Vagina (tissue), 2 donors: ENCODE measurements at places on chromosomes 5 and 9. TPM values are rescaled to one million over a fixed set of nuclear protein-coding genes. Genes with fewer than 3 reads are reported as not detected.

DNA sequence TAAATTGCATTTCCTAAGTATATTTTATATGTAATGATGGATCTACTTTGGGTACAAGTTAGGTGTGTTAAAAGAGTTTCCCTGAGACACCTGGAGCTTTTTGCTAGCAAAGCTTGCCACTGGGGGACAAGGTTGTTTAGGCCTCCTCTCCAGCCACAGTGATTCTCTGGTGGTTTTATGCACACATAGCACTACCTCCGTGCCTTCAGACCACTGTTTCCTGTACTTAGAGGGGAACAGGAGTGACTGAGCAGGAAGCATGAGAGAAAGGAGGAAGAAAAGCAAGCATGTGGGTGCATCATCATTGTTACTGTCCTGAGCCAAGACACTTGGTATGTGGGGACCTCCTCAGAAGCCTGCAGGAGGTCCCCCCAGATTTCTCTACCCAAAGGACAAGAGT lies 272.1 kb downstream of the RASEF start:
- no peak for DNase-seq

DNA sequence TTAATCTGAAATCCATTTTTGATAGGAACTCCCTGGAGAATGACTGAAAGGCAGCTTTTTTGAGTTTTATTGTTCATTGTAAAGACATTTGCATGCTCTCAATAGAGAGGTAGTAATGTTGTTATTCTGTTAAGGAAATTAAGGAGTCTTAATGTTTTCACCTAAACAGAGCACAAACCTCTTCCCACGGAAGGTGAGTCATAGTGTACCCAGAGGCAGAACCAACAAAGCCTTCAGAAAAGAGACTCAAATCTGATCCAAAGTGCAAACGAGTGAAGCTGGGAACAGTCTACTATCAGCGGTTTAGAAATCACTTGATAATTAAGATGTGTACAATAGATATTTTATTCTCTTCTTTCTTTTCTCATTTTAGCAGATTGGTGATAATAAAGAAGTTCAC lies 470.5 kb downstream of the PLK2 start:
- no peak for DNase-seq

GRCh38 chr5:175823731-175824525 lies 47.5 kb upstream of the CPLX2 start:
- DNase-seq = no peak

DNA sequence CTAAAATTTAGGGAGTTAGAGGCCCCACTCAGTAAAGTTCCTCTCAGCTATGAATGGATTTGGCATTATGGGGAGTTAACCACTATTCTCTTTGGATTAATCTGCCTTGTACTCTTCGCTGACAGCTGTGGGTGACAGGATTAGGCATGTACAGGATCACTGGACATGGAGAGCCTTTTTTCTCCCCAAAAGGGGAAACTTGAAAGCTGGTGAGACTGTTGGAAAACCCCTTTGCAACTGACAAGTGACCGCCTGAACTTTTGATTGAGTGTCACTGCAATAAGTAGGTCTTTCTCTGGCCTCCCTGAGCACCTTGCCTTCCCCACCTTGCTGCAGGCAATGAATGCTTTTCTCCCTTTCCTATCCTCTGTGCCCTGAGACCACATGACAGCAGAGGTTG lies 68.3 kb downstream of the ERP44 start:
- DNase-seq = no peak

The TRIM7 gene
- 21.6 TPM for total RNA-seq

The GFI1B gene
- not detected for total RNA-seq
